ENCODE measurements at places on chromosomes 7 and 10.
A peak's percentile ranks its signal among the peaks of the same experiment; 100 is the strongest.

- no peak for DNase-seq
Observed at GRCh38 chr10:113610631-113611601, 52.9 kb downstream of the NRAP start.

DNA sequence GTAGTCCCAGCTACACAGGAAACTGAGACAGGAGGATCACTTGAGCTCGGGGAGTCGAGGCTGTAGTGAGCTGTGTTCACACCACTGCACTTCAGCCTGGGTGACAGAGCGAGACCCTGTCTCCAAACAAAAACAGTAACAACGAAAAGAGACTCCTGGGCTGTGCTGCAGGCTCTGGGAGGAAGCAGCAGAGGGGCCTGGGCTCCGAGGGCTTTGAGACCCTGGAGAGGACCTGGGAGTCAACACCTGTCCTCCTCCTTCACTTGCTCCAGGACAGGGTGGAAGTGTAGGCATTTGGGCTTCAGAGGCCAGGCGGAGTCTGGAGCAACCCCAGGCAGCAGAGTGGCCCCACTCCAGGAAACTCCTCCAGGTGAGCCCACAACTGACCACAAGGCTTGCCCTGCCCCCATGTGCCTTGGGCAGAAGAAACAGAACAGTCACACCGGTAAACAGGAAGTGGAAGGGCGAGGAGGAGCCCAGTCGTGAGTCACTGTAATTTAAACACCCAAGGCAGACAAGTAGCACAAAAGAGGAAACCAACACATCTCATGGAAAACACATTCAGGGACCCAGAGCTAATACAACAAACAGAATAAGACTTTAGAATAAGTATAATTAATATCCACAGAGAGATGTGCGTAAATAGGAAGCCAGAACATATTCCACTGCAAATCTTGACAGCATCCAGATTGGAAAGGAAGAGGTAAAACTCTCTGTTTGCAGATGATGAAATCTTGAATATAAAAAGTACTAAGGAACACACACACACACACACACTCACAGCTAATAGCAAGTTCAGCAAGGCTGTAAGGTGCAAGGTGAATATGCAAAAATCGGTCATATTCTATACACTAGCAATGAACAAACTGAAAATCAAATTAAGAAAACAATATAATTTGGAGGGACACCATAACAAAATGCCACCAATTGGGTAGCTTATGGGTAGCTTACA, 20.5 kb upstream of the RASGEF1A start:
- peak; percentile 85 for DNase-seq

DNA sequence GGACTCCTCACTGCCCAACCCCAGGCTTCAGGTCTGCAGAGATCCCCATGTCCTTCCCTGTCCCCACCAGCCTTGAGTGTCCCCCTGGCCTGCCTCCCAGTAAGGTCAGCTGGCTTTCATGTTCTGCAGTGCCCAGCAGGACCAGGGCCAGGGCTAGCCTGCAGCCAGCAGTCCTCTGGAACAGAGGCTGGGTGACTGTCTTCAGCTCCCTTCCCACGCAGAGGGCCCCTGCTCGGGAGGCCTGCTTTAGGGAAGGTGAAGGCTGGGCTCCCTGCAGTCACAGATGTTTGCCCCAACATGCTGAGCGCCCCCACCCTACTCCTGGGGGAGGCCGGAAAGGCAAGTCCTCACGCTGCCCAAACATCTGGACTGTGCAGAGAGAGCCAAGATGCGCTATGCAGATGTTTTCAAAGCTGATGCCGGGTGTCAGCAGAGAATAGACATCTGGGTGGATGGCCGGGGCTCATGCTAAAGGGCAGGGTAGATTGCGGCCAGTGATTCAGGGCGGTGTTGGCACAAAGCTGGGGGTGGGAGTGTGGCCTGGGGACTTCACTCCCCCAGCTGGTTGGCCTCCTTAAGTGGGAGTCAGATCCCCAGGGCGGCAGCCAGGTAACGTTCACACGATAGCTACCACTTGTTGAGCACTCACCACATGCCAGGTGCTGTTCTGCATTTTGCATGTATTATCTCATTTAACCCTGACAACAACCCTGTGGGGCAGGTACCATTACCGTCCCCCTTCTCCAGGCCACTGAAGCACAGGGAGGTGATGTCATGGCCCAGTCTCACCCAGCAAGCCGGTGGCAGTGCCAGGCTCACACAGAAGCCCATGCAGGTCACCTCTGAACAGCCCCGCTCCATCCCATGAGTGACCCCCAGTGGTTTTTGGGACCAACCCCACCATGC, 71.2 kb upstream of the COL13A1 start:
- DNase-seq: no peak

GRCh38 chr7:28587211-28587610, 174.9 kb downstream of the CREB5 start:
- DNase-seq: peak; percentile 61

GRCh38 chr7:80241671-80242070, 107.0 kb downstream of the GNAI1 start:
- DNase-seq: no peak

GRCh38 chr7:70953331-70953741, 178.6 kb upstream of the GALNT17 start:
- DNase-seq: no peak

DNA sequence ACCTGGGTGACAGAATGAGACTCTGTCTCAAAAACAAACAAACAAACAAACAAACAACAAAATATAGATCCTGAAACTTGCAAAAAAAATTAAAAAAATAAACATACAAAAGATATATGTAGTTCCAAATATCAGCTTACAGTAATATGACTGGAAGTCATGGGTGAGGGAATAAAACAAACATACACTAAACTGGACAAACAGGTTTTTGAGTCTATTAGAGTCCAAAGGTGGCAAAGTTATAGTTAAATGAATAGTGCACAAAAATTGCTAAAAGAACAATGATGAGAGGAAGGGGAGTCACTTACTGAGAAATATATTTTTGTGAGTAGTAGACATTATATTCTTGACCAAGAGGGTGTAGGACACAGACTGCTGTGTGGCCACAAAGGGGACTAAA, 16.7 kb upstream of the RSBN1L start:
- DNase-seq: peak; percentile 31

DNA sequence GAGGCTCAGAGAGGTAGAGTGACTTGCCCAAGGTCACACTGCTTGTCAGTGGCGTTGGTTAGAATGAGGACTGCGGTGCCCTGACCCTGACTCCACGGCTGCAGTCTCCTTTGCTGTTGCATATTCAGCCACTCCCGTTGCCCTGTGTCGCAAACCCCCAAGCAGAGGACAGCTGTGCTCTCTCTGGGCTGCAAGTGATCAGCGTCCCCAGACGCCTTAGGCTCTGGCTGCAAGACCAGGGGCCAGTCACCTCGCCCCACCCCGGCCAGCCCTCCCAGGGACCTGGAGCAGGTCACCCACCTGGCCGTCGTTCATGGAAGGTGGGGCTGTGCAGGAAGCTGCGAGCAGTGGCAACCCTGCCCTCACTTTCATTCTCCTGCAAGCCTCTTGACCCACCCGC, 51.7 kb upstream of the NANOS1 start:
- no peak for DNase-seq

DNA sequence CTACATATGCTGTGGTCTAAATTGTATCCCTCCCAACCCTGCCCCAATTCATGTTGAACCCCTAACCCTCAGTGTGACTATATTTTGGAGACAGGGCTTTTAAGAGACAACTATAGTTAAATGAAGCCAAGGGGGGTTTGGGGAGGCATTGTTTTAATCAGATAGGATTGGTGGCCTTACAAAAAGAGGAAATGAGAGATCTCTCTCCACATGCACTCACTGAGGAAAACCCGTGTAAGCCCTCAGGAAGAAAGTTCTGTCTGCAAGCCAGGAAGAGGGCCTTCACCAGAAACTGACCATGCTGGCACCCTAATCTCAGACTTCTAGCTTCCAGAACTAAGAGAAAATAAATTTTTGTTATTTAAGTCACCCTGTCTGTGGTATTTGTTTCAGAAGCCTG, 276.7 kb downstream of the KIF20B start:
- no peak for DNase-seq

DNA sequence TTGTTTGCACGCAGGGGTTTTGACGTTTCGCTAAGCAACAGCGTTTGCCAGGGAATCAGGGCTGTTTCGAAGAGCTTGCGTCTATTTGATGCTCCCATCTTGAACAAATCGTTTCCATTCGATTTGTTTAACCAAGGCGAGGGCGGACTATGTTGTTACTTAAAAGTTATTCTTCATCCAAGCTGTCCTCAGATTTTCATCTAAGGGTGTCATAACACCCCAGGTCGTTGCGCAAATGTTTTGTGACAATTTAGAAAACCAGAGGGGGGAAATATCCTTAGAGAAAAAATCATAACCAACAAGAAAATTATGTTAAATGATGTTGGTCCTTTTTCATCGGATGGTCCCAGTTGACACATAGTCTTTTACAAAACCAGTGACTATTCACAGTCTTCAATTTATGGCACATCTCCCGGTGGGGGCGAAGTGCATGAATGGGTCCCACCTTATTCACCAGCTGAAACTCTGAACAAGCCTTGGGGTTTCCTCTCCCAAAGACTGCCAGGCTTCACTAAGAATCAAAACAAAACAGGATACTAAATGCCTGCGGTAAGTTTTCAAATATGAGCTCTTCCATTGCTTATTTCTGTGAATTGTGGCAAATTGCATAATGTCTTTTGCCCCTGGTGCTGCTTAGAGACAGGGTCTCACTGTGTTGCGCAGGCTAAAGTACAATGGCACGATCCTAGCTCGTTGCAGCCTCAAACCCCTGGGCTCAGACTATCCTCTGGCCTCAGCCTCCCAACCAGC, 109.9 kb downstream of the REEP3 start:
- peak; percentile 13 for DNase-seq
